ENCODE measurements at places on chromosomes 16 and 17.

DNA sequence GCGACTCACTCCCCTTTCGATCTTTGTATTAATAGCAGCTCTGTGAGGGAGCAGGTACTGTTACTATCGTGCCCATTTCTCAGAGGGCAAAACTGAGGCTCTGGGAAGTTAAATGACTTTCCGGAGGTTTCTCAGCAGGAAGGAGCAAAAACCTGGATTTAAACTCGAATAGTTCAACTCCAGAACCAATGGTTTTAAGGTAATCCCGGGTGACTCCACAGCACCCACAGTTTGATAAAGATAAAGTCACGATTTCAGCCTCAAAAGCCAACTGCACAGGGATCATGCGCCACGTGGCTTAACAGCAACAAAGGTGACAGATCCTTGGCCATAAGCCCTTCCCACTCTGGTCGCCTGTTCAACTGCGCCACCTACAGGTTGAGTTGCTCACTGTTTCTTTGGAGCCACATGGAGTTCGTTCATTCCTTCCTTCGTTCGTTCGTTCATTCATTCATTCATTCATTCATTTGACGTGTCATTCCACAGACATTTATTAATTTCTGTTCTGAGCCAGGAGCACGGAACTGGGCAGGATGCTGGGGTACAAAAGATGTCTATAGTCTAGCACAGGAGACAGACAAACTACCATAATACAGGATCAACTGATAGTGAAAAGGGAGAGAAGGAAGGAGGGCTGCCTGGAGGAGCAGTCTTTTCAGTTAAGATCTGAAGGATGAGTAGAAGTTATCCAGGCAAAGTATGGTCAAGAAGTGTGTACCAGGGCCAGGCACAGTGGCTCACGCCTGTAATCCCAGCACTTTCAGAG lies 134.8 kb downstream of the HS3ST2 start:
- peak; percentile 19 for DNase-seq

GRCh38 chr16:86044241-86044671 lies 145.3 kb downstream of the IRF8 start:
- no peak for DNase-seq

- no peak for DNase-seq
Observed at GRCh38 chr17:42303694-42304093, 15.4 kb downstream of the STAT5A start.

DNA sequence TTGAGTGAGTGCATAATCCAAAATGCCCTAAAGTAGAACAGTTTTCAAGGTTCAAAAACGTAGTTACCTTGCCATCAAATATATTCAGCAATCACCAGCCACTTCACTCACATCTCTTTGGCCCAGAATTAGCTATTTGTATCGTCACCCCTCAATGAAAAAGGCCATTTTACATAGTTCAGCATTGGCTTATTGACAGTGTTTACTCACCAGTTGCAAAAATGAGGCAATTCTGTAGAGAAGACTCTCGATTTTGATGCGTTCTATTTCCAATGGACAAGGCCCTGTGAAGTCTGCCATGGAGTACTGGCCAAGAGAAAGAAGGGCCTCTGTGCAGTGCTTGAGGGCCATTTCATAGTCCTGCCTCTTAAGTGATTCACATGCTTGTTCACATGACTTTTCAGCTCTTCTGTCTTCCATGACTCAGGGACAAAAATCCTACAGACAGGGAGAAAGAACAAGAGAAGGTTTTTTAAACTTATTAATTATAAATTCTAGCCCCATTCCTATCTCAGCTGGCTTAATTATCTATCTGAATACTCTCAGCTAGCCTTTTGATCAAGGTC lies 26.5 kb downstream of the HELZ start:
- no peak for DNase-seq

DNA sequence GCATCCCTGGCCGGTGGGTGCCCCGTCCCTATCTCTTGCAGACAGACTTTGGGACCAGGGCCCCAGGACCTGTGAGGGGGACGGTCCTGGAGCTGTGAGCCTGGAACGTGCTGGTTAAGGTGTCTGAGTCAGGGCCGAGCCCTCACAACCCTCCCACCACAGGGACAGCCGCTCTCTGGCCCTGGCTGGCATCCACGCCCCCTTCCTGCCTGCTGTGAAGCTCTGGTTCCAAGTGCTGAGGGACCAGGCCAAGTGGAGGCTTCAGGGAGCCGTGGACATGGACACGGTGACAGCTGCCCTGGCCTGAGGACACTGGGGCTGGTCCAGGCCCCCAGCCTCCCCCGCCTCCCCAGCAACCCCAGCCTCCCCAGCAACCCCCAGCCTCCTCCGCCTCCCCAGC lies 6.6 kb downstream of the TSR3 start:
- no peak for DNase-seq

DNA sequence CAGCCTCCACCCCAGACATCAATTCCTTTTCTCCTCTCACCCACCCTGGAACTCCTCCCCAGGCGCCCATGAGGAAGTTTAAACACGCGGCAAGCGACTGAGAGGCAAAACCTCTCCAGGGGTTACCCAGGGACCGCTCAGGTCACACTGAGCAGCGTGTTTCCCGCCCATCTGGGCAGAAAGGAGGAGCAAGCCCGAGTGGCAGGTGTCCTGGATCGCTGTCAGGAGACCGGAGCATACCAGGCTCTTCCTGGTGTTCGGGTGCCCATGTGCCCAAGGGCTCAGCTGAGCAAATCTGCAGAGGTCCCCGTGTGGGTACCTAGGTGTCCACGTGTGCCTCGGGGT lies 491 bp downstream of the SLC25A19 start:
- DNase-seq, result peak; percentile 22

DNA sequence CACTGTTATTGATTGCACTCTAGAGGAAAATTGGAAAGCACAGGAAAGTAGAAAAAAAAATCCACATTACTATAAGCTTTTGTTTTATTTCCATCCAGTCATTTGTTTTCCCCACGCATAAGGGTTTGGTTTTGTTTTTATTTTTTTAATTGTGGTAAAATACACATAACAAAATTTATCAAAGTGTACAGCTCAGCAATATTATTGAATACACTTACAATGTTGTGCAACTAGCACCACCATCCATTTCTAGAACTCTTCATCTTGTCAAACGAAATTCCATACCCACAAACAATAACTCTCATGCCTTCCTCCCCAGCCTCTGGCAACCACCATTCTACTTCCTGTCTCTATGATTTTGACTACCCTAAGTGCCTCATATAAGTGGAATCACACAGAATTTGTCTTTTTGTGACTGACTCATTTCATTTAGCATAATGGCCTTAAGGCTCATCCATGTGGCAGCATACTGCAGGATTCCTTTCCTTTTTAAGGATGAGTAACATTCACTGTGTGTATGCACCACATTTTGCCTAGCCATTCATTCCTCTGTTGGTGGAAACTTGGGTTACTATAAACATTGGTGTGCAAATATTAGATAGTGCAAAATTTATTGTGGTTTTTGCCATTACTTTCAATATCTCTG lies 11.1 kb downstream of the SPPL2C start:
- no peak for DNase-seq

DNA sequence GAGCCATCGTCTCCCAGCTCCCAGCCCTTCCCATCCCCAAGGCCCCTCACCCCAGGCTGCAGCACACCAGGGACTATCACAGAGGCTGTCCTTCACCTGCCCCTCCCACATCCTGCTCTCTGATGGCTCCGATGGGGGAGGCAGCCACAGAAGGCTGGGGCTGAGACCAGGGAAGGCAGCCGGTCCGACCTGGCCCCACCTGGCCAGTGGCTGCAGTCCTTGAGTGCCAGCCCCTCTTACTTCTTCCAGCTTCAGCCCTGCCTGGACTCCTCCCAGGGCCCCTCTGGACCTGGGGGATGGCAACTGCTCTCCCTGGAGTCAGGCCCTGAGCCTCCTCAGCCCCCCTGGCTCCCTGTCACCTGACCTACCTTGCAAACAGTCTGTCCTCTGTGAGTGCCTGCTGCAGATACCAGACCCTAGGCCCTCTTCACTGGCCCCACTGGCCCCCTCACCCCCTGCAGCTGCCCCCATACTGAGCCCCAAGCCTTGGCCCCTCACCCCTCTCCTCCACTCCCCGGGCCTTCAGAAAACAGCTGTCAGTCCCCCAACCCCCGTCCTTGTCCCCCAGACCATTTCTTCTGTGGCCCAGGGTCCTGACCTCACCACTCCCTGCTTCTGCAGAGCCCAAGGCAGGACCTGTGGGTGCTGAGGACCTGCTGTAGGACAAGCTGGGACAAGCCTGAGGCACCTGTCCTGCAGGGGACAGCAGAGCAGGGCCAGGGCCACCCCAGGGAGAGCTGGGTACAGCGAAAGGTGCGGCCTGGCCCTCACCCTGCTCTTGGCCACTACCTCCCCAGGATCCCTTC lies 12.6 kb upstream of the SRRM2 start:
- no peak for DNase-seq

DNA sequence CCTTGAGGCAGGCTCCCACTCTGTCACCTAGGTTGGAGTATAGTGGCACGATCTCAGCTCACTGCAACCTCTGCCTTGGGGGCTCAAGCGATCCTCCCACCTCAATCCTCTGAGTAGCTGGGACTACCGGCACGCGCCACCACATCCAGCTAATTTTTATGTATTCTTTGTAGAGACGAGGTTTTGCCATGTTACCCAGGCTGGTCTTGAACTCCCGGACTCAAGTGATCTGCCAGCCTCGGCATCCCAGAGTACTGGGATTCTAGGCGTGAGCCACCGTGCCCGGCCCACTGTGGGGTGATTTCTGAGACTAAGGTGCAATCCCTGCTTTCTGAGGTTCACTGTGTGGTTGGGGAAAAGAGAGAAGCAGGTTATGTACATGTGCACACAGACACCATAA lies 12.0 kb upstream of the SLC12A3 start:
- no peak for DNase-seq

DNA sequence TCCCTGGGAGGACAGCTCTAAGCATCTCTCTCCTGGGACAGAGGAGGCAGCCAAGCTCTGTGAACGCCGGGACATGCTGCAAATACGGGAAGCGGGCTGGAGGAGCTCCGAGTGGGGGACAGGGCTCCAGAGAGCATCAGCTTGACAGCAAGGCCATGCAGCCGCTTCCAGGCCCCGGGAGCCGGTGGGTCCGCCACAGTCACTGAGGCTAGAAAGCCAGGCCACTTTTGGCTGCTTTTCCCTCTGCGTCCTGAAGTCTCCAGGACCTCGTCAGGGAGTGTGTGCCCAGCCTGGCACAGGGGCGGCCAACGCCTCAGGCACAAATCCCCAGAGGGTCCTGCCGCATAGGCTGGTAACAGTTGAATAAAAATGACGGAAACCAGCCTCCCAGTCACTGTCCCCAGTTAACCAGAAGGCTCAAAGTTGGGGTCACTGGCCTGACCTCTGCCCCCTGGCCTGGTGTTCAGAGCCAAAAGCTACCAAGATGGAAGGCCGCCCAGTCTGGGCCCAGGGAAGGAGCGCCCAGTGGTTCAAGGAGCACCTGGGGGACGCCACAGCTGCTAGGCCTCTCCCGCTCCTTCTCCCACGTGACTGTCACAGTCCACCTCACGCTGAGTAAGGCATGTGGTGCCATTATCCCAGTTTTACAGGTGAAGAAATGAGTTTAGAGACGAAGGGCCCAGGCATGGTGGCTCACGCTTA lies 3.2 kb upstream of the TRIM65 start:
- DNase-seq, result no peak

- DNase-seq, result no peak
Observed at GRCh38 chr17:19565817-19566575, 32.3 kb downstream of the SLC47A1 start.

GRCh38 chr17:48997103-48997826 lies at the start of gene IGF2BP1:
Gene IGF2BP1 (plus strand): TSS chr17:48997385. CDS start chr17:48997746, 361 bp downstream.
- no peak for DNase-seq

- no peak for DNase-seq
Observed at GRCh38 chr16:30948667-30949649, at the start of gene ORAI3. Gene ORAI3 (plus strand): TSS chr16:30949068. CDS start chr16:30949290, 222 bp downstream.

GRCh38 chr17:28492352-28493310 lies 13.5 kb upstream of the FOXN1 start:
- DNase-seq, result no peak

DNA sequence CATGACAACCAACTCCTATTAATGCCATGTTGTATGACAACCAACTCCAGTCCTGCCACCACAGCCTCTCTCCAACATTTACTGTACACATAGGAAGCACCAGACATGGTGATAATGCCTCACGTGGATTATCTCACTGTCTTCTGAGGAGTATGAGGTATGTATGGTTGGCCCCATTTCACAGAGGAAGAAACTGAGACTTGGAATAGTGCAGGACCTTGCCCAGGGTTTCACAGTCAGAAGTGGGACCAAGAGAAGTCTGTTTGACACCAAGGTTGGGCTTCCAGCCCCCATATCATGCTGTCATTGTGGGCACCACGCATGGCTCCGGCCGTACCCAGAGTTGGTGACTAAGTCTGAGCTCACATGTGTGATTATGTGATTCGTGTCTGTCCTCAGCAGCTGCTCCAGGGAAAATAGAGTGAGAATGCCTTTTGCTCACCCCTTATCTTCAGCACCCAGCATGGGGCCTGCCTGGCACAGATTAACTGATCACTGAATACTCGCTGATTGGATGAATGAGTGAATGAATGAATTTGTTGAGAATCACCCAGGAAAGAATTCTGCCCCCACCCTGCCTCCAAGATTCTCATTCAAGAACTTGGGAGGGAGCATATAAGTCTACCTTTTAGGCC lies 204.1 kb upstream of the NLRP1 start:
- DNase-seq, result no peak

DNA sequence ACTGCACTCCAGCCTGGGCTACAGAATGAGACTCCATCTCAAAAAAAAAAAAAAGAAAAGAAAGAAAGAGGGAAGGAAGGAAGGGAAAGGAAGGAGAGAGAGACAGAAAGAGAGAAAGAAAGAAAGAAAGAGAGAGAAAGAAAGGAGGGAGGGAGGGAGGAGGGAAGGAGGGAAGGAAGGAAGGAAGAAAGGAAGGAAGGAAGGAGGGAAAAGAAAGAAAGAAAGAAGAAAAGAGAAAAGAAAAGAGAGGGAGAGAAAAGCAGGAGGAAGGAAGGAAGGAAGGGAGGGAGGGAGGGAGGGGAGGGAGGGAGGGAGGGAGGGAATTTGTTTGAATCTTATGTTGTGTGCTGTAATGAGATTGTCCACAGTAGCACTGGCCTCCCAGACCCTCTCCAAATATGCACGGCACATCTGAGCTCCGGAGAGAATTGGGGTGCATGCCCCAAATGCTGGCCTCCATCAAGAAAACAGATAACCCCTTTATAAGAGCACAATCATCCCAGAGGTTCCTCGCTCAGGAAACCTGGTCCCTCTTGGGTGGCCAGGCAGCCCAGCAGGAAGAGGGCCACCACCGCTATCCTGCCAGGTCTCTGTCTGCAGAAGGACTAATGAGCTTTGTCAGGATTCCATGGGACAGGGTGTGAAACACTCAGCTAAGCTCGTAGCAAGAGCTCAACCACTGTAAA lies 8.8 kb upstream of the EIF1 start:
- DNase-seq, result no peak

GRCh38 chr17:962670-963069 lies 16.9 kb downstream of the NXN start:
- DNase-seq, result no peak

GRCh38 chr16:12332167-12332952 lies 355.8 kb downstream of the SNX29 start:
- no peak for DNase-seq
